ENCODE measurements at places on chromosomes 7 and 10.

GRCh38 chr10:75593692-75594556, 162.5 kb downstream of the LRMDA start:
- DNase-seq: no peak

DNA sequence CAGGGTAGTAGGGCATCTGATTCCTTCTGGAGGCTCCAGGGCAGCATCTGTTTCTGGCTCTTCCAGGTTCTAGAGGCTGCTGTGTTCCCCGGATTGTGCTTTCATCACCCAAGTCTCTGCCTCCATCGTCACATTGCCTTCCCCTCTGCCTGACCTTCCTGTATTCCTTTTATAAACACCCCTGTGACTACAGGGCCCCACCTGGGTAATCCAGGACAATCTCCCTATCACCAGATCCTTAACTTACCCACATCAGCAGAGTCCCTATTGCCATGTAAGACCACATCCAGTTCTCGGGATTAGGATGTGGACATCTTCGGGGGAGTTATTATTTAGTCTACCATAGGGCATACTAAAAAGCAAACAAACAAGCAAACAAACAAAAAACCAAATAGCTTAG, 39.4 kb upstream of the AGR3 start:
- DNase-seq: no peak

- DNase-seq: no peak
Measured at GRCh38 chr7:107262857-107263256, 94.1 kb downstream of the HBP1 start.

- DNase-seq: no peak
Measured at GRCh38 chr10:111273635-111274034, 196.8 kb downstream of the ADRA2A start.

DNA sequence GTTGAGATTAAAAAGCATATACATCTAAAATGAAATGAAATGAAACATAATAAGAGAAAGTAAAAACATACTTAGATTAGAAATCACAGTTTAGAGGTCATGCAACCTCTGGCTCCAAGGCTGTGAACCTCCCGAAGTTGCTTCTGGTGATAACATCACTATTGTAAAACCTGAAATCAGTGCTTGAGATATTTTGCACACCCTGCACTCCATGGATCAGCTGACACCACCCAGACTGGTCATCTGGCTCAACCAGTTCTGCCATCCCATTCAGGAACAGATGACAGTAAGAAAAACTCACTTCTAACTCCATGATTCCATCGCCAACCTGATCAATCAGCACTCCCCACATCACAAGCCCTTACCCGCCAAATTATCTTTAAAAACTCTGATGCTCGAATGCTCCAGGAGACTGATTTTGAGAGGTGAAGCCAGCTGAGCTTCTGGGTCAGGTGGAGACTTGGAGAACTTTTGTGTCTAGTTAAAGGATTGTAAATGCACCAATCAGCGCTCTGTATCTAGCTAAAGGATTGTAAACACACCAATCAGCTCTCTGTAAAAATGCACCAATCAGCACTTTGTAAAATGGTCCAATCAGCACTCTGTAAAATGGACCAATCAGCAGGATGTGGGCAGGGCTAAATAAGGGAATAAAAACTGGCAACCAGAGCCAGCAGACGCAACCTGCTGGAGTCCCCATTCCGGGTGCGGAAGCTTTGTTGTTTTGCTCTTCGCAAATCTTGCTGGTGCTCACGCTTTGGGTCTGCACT, 162.6 kb upstream of the MAGI2 start:
- DNase-seq: no peak

- no peak for DNase-seq
Measured at GRCh38 chr7:44117801-44118429, 5.4 kb downstream of the POLD2 start.

- no peak for DNase-seq
Measured at GRCh38 chr7:98870807-98871491, 1.1 kb upstream of the TMEM130 start.

DNA sequence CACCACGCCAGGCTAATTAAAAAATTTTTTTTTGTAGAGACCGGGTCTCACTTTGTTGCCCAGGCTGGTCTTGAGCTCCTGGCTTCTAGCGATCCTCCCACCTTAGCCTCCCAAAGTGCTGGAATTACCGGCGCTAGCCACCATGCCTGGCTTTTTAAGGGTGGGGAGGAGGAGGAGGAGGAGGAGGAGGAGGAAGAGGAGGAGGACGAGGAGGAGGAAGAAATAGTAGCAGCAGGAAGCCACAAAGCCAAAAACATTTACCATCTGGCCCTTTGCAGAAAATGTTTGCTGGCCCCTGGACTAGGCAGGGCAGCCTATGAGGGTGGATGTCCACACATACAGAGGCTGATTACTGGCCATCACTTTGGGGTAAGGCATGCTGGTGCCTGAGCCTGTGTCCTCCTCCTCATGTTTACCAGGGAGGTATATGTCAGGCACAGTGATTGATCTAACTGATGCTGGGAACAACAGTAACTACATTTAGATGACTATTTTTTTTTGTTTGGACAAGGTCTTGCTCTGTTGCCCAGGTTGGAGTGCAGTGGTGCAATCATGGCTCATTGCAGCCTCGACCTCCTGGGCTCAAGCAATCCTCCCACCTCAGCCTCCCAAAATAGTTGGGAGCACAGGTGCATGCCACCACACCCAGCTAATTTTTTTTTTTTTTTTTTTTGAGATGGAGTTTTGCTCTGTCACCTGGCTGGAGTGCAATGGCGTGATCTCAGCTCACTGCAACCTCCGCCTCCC, 122.1 kb downstream of the HIP1 start:
- no peak for DNase-seq

DNA sequence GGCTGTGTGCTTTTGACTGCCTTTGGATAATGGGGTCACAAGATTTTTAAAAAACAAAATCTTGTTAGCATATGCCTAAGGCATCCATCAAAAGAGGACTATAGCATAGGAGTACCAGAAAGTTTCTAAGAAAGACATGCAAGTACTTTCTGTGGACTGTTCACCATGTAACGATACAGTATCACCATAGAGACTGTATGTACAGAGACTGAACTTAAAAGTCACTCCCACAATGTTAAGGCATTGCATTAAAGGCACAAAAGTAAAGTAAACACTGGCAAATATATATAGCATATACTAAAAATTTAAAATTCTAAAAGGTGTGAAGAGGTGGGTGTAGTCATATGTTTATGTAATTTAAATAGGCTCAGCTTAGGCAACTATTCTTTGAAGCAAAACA, 190.9 kb downstream of the IMMP2L start:
- no peak for DNase-seq

- no peak for DNase-seq
Measured at GRCh38 chr10:129179972-129180678, 286.9 kb upstream of the MGMT start.

GRCh38 chr10:113026679-113027078, 76.6 kb downstream of the TCF7L2 start:
- no peak for DNase-seq

DNA sequence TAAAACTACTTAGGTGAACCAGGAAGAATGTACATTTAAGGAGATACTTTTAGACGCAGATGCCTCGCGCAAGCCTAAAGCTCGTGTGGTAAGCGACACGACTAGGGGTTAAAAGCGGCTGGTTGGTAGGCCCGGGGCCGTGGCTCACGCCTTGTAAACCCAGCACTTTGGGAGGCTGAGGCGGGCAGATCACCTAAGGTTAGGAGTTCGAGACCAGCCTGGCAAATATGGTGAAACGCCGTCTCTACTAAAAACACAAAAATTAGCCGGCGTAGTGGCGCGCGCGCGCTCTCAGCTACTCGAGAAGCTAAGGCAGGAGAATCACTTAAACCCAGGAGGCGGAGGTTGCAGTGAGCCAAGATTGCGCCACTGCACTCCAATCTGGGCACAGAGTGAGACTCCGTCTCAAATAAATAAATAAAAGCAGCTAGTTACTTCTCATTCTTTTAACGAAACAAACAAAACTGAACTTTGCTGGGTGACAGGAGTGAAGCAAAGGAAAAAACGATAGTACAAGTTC, 879 bp downstream of the NUDT5 start:
- DNase-seq: no peak

DNA sequence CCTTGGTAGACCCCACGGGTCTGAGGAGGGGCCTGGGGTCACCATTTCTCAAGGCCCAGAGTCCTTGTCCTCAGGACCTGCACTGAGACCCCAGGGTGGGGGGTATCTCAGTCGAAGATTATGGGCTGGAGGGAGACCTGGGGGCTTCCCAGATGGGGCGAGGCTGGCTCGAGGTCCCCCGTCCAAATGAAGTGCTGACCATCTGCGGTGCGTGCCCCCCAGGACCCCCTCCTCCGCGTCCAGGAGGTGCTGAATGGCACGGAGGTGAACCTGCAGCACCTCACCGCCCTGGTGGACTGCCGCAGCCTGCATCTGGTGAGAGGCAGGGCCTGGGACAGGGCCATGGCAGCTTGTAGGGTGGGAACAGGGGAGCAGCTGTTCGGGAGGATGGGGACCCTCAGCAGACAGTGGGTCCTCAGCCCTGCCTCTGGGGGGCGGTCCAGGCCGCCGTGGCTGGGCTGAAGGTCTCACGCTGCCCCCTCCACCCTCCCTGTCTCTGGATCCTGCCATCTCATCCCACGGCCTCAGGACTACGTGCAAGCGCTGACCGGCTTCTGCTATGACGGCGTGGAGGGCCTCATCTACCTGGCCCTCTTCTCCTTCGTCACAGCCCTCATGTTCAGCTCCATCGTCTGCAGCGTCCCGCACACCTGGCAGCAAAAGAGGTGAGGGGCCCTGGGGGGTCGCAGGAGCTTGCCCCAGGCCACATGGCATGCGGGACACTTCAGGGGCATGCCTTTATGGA, 24.3 kb downstream of the TTYH3 start:
- DNase-seq: no peak

GRCh38 chr7:4277936-4278335, 404.2 kb upstream of the FOXK1 start:
- DNase-seq: no peak

DNA sequence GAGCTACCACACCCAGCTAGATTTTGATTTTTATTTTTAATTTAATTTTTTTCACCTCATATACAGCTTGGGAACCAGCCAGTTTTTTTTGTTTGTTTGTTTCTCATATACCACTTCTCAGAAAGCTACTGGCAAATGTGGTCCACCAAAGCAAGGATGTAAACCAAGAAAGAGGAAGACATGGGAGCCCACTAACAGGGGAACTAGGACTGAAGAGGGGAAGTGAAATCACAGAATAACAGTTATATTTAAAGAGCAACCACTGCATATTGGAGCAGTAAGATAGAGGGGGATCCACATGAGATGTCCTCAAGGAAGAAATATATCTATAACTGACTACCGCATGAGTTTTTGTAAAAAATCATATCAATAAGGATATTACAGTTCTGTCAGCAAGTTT, 10.5 kb downstream of the CPVL start:
- no peak for DNase-seq

DNA sequence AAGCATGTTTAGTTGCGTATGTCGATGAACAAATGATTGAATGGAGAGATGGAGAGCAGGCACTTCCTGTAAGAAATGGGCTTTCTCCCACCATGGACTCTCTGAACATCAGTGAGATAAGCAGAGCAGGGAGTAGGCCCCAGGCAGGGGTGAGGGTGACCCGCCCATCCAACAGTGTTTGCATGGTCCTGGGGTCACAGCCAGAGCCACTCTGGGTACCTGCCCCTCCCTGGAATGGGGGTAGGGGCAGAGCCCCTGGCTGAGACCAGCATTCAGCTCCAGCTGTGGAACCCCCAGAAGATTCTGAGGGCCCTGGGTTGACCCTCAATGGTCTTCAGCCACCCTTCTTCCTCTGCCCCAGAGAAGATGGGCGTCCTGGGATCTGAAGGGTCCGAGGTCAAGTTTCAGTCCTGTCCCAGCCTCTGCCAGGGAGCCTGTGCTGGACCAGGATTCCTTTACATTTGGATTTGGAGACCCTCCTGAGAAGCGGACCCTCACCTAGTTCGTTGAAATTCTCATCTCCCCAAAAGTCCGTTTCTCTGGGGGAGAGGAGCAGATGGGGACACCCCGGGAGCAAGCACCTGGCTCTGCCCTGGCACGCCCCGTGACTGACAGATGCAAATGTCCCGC, 2.4 kb upstream of the FGF8 start:
- DNase-seq: no peak

GRCh38 chr7:139899328-139899955, 70.4 kb downstream of the TBXAS1 start:
- DNase-seq: no peak

- peak; percentile 54 for DNase-seq
Measured at GRCh38 chr10:13787015-13787421, 200.3 kb downstream of the PRPF18 start.

DNA sequence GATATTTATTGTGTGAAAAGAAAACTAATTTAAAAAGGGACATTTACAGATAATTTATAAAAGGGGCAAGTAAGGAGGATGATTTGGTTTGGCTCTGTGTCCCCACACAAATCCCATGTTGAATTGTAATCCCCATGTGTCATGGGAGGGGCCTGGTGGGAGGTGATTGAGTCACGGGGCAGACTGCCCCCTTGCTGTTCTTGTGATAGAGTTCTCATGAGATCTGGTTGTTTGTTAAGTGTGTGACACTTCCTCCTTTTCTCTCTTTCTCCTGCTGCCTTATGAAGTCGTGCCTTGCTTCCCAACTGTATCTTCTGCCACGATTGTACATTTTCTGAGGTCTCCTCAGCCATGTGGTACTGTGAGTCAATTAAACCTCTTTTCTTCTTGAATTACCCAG, 171.0 kb upstream of the SEMA3E start:
- no peak for DNase-seq

DNA sequence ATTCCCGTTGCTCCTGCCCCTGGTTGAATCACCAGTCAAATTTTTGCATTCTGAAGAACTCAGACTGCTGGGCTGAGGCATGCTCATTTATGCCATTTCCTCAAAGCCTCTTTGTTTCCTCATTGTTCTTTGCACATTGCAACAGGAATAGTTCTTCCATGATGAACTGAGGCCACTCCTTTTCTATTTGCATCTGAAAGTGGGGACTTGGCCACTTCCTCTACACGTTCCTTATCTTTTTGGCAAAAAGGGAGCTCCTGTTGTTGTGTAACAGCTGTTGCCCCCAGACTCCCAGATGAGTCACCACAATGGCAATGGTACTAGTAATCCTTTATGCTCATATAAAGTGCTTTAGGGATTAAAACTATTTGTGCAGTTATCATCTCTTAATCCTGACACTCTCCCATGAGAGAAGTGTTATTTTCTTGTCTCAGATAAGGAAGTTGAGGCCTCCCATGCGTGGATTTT, 20.1 kb upstream of the ITPRID1 start:
- DNase-seq: no peak

DNA sequence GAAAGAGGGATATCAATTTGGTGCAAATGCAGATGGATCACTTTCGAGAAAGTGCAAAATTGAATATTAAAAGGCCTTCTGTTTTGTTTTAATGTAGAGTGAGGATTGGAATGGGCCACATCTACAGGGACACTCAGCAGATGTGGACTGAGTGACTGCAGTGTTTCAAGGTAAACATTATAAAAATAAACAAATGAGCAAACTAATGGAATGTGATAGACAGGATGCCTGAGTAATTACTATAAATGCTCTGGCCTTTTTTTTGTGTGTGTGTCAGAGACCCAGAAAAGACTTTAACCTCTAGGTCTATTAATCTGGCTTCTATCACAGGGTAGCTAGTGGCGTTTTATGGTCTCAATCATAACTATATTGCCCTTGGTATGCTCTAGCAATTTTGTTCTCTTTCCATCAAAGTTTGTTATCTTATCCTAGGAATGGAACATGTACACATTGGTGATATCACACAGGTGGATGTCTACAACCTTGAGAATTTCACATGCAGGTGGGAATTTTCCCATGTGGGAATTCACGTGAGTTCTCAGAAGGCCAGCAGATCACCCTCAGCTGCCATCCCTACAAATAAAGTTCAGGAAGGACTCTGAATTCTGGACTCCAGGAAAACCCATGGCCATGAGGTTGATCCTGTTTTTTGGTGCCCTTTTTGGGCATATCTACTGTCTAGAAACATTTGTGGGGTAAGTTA, at the start of gene CPA2:
TSS of gene CPA2 (plus strand) at position 606 of the 703 bp plus-strand sequence. CDS start at position 625, 19 bp downstream.
- DNase-seq: no peak

- DNase-seq: no peak
Measured at GRCh38 chr10:128206676-128207075, 80.5 kb upstream of the MKI67 start.
